ENCODE measurements at places on chromosomes 5 and 9.

GRCh38 chr5:128276537-128277216 lies 193.1 kb downstream of the SLC12A2 start:
- no peak for DNase-seq

GRCh38 chr5:14676320-14676719 lies 11.8 kb downstream of the OTULIN start:
- DNase-seq = no peak

GRCh38 chr9:128370367-128370751 lies 815 bp upstream of the URM1 start:
- DNase-seq = no peak

- no peak for DNase-seq
Observed at GRCh38 chr5:172229904-172230303, 35.9 kb downstream of the EFCAB9 start.

DNA sequence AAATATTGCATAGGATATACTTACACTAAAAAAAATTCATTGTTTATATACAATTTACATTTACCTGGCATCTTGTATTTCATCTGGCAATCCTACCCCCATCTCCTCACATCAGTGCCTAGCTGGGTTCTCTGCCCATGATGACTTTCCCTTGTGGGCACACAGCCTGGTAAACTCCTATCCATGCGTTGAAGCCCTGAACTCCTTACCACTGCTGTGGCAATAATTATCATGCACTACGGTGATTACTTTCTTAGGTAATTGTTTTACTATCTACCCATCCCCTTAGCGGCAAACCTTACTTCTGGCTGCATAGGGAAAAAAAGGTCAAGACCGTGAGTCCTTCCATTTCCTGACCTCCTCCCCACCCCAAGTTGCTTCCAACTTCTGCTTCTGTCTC lies 63.6 kb upstream of the DAB2IP start:
- no peak for DNase-seq

DNA sequence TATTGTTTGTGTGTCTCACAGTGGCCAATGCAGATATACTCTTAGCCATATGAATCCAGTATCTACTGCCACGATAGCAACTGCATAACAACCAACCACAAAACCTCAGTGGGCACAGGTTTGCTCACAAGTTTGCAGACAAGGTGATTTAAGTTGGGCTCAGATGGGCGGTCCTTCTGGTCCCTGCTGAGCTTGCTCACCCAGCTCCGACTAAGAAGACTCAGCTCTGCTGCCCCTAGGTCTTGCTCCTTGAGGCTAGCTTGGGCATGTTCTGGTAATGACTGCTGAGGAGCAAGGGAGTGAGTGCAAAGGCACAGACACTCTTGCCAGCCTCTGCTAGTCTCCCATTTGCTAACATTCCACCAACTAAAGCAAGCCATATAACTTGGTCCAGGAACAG lies 52.6 kb downstream of the MTX3 start:
- DNase-seq = no peak

- no peak for DNase-seq
Observed at GRCh38 chr5:115599502-115599901, 2.8 kb downstream of the TICAM2 start.

GRCh38 chr5:60470881-60471280 lies 229.1 kb downstream of the DEPDC1B start:
- no peak for DNase-seq

DNA sequence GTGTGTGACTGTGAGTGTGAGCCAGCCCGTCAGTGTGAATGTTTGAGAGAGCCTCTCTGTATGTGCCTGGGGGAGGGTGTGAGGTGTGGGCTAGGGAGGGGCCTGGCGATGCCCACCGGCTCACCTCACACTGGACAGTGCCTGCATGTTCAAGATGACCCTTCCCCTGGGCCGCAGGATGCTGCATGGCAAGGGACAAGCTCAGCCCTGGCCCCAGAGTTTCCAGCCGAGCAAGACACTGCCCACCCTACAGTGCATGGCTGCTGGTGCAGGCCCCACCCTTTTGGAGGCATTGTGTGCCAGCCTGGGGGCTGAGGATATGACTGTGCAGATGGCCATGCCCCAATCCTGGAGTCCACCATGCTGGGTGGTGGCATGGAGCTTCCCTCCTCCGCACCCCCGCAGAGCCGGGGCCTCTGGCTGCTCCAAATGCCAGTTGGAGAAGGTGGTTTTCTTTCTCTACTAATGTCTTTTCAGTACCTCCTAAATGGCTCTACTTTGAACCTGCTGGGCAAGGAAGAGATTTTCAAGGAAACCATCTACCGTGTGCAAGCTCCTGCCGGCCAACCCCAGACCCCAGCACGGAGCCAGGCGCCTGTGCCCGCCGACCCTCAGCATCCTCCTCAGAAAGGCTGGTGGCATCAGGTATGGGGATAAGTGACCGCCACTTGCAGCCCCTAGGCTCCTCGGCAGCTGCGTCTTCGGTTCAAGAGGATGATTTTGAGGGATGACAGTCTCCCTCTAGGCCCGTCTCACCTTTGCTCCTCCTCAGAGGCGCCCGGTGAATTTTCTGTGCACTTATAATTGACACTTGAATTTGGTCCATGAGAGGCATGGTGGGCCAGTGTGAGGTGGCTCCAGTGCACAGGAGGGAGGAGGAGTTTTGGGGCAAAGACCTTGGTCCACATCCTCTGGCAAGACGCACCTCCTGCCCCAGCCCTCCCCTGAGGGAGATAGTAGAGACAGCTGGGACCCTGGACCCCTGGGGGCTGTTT lies 27.7 kb downstream of the FGD3 start:
- DNase-seq = no peak

GRCh38 chr5:81365541-81365940 lies 28.4 kb downstream of the ACOT12 start:
- DNase-seq = no peak

GRCh38 chr9:504921-505740 lies 290.5 kb downstream of the DOCK8 start:
- DNase-seq = no peak

DNA sequence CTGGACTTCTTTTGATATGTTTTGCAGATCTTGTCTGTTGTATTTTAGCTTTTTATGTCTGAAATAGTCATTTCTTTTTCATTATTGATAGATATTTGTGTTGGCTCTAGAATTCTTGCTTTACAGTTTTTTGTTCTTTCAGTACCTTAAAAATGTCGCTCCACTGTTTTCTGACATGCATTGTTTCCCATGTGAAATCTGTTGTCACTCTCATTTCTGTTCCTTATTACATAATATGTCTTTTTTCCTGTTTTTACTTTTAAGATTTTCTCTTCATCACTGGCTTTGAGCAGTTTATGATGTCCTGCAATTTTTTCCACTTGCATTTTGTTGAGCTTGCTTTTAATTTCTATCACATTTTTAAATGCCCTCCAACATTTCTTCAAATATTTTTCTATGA lies 270.4 kb upstream of the TARS1 start:
- no peak for DNase-seq

GRCh38 chr9:16099732-16100536 lies 547.1 kb downstream of the CCDC171 start:
- no peak for DNase-seq

DNA sequence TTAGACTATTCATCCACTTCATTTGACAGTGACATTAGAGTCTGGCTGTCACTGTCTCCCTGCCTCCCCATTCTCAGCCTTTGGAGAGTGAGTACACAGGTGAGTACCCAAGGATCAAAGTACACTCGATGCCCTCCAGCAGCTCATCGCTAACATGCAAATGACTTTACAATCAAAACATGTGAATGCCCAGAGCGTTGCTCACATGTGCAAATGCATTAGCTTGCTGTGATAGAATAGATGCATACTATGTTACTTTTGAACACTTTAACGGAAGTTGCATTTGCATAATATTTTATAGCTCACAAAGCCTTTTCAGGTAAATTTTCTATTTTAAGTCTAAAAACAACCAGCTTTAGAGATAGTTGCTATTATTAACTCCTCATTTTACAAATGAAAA lies 107.6 kb downstream of the SYK start:
- DNase-seq = no peak

GRCh38 chr5:159301466-159301865 lies 28.8 kb downstream of the IL12B start:
- DNase-seq = no peak

DNA sequence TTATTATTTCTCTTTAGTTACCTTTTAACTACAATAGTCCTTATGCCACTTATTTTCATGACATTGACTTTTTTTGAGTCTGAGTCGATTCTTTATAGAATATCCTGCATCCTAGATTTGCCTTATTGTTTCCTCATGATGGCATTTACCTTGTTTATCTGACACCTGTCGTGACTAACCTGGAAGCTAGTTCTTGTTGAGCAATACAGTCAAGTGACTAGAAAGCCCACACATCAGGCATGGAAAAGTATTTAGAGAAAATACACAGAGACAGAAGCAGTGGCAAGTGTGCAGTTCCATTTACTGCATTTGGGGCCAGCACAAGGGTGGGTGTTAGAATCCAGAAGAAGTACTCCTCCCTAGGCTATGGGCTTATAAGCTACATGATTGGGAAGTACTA lies 97.8 kb downstream of the ERMP1 start:
- DNase-seq = no peak

- DNase-seq = no peak
Observed at GRCh38 chr5:135161221-135161620, 127.2 kb upstream of the PITX1 start.

DNA sequence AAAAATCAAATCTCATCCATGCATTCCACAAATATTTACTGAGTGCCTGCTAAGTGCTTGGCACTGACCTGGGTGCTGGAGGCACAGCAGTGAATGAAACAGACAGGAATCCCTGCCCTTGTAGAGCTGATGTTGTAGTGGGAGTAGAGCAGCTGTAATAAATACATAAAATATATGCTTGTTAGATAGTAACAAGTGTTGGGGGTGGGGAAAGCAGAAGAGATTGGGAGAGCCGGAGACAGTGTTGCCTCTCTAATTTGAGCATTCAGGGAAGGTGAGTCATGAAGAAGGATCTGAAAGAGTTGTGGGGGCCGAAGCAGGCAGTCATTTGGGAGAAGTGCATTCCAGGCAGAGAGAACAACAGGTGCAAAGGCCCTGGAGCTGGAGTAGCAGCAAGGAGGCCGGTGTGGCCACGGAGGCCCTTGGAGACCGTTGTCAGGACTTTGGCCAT lies 97.9 kb downstream of the ZNF618 start:
- DNase-seq = no peak

GRCh38 chr9:93686127-93686879 lies 109.9 kb downstream of the PHF2 start:
- no peak for DNase-seq

GRCh38 chr5:6772886-6773285 lies 59.7 kb downstream of the TENT4A start:
- DNase-seq = no peak

DNA sequence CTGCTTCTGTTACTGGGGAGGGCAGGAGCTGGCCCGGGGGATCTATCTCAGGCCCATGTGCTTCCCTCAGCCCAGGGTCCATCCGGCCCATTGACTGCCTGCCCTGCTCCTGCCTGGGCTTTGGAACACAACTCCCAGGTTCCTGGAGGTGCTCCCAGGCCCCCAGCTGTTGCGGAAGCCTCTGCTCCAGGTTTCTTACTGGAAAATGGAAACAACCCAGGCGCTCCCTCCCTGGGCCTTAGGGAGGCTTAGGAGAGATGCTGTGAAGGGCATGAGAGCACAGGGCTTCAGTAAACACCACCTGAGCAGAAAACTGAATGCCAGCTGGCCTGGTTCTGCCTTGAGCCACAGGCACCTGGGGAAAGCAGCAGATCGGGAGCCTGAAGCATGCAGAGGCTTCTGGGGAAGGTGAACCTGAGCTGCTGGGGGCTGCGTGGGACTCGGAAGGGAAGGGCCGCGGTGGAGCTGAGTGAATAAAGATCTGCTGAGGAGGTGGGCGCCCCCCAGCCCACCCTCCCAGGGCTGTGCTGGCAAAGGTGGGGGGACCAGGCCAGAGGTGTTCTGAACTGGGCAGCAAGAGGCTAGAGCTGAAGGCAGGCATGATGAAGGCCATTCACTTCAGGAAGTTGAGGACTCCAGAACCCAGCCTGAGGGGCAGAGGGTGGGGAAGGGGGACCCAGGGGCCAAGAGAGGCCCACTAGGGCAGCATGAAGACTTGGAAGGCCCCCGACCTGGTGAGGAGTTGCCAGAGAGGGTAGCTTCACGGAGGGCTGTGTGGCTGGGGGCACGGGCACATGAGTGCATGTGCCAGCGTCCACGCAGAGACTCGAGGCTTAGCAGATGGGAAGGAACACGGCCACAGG lies 64.8 kb downstream of the SHB start:
- no peak for DNase-seq

DNA sequence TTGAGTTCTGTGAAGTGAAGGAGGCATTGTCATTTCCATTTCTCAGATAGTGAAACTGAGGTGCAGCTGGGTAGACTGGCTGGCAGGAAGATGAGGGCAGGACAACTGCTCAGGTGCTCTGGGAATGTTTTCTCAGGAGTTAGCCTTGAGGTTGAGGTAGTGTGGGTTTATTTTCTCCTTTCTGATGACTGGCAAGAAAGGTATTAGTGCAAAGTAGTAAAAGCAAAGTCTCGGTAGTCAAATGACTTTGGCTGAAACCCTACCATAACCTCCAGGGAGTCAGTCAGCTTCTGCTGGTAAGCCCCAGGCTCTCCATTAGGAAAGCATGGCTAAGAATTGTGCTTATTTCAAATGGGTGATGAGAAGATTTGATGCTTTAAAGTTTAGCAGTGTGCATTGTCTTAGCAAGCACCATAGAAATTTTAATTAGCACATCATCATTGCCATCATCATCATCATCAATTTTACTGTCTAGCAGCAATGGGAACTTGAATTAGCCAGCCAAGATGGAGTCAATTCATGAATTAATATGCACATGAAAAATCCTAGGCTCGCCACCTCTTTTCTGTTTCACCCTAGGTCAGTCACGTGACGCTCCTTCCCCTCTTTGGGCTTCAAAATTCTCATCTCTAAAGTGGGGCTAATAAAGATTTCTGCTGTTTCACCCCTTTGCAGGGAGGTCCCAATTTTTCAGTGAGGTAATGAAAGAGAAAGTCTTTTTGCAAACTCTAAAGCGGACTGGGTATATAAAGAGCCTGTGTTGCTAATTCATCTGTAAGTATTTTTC lies 10.7 kb upstream of the PAPPA start:
- DNase-seq = no peak

GRCh38 chr5:150305557-150305956 lies 2.9 kb upstream of the ARSI start:
- DNase-seq = no peak

DNA sequence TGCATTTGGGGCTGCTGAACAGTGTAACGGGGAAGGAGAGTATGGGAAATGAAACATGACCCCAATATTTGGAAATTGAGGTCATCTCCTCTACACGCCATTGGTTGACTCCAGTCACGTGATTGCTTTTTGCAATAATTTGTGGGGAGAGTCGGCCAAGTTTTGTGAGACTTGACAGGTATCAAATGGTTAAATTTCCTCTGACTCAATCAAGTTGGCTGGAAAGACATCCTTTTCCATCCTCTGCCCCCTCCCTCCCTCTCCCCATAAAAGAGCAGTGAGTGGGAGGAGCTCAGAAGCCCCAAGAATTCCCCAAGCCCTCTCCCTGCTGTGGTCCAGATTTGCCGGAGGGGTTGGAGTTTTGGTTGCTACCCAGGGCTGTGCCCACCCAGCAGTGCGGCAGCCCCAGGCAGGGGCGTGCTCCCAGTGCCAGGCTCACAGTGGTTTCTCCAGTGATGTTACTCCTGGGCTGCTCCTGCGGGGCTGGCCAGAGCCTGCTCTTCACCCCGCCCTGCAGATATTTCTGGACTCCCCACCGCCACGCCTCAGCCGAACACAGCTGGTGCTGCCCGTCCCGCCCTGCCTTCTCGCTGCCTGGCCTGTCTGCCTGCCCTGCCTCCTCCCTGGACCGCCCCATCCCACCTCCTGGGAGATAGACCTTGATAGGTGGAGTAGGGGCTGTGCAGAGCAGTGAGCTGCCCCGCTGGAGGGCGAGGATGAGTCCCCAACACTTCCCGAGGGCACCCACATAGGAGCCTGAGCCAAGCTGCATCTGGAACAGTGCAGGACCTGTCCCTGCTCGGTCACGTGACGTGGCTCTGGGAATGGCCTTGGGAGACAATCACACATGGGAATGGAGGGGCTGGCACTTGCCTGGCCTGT lies 3.4 kb downstream of the COL5A1 start:
- DNase-seq = no peak

All from cortex of kidney (tissue), 1 donor.